ENCODE measurements at places on chromosomes 12 and 14. TPM values are rescaled to one million over a fixed set of nuclear protein-coding genes. Genes with fewer than 3 reads are reported as not detected.

Gene TPPP2
- 0.70 TPM for total RNA-seq

Gene CHGA
- total RNA-seq, result 4.5 TPM

Gene IRAK3
- 0.53 TPM for total RNA-seq

GRCh38 chr12:53295891-53296219 lies 513 bp downstream of the PFDN5 start:
- no peak for DNase-seq

- DNase-seq, result peak; percentile 43
These were observed 74.4 kb downstream of the PRIMA1 start for GRCh38 chr14:93713726-93714405.

GRCh38 chr14:88562831-88563686 lies at the start of gene ZC3H14:
ZC3H14 (plus strand) TSS chr14:88563037; CDS start chr14:88563134, 97 bp downstream.
- DNase-seq, result peak; percentile 95

DNA sequence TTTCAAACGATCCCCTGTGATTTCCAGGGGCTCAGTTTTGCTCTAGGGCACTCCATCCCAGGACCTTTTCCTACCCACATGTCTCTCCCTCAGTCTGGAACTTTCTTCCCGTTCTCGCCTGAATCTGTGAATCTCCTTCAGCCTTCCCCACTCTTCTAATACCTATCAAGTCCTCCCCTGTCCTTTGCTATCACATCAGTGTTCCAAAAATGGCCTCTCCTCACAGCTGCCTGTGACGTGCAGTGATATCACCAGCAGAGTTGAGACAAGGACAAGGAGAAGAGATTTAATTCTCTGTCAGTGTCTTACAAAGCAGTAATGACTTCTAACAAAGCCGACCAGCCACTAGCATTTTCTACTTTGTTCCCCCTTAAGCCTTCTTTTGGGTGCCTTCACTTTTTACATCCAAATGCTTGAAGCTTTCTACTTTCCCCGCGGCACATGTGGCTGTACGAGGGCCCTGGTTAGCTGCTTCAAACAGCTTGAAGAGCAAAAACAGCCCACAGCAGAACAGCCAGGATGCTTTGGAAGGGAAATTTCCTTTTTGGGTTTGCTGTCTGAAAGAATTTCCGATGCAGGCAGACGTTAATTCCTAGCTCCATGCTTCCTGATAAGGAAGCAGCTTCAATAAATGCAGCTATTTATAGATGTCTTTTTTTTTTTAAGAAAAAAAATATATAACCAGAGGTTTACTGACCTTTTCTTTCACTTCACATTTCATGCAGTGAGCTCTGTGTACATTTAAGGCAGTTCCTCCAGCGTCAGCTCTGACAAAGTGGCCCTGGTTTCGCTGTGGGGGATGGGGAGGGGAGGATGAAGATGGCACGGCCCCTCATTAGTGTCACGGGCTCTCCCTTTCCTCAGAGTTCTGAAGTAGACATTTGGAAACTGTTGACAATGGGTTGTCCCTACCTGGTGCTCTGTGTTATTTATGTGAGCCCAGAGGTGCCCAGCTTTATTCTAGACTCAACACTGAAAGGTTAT lies 109.3 kb downstream of the ETV6 start:
- no peak for DNase-seq

DNA sequence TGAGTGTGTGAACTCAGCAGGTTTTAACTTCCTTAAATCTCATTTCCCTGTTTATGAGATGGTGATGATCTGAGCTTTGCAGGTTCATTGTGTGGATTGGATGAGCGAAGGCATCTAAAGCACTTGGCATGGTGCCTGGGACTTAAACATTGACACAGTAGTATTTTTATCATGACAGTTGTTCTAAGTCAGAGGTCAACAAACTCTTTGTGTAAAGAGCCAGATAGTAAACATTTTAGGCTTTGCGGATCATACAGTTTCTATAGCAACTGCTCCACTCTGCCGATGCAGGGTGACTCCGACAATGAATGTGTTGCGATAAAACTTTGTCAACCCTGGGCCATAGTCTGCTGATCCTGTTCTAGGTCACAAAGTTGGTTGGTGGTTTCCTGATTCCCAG lies 25.2 kb downstream of the SLC24A4 start:
- no peak for DNase-seq

DNA sequence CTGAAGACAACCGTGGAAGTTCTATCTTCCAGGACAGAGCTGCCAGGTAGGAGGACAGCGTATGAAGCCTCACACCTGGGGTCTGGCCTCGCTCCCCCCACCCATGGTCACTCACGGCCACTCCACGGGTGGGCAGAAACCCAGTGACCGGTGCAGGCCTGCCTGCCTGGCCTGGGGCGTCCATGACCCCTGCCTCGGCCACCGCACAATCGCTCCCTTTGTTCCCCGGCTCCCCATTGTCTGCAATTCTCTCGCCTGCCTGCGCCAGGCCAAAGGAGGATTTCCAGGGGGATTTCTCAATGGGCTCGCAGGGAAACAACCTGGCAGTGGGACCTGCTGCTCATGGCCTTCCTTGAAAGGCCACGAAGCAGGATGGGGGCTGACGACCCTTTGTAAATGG lies 22.6 kb downstream of the CCDC85C start:
- DNase-seq, result no peak

GRCh38 chr12:132827763-132828703 lies 636 bp downstream of the GOLGA3 start:
- peak; percentile 74 for DNase-seq

All from endodermal cell (in vitro differentiated cells).